Fibroblast of skin of scalp (primary cell): ENCODE measurements at places on chromosomes 5 and 9.

GRCh38 chr9:135898634-135899407 is 8.5 kb downstream of the CAMSAP1 start:
- peak; percentile 82 for DNase-seq

DNA sequence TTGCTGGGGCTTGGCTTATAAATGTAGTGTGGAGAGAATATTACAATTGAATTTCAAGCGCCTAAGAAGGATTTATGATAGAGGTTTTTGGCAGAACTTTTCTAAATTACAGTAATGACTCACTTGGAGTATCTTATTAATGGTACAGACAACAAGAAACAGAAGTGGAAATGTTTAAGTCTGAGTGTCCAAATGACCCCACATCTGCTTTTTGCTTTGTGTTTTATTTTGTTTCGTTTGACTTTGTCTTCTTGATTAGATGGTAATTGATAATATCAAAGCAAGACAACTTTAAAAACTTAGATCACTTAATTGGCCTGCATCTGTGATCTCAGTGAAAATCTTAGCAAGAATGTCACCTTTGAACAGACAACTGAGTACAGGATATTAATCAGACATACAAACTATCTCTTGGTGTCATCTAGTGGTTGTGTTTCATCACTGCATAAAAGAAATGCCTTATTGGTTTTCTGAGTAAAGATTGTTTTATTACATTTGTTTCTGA is 577.4 kb downstream of the ISL1 start:
- DNase-seq: no peak

GRCh38 chr9:95791286-95791685 is 84.2 kb upstream of the ERCC6L2 start:
- DNase-seq: no peak

- no peak for DNase-seq
These were observed 15.2 kb downstream of the VAV2 start for GRCh38 chr9:133976887-133977286.

DNA sequence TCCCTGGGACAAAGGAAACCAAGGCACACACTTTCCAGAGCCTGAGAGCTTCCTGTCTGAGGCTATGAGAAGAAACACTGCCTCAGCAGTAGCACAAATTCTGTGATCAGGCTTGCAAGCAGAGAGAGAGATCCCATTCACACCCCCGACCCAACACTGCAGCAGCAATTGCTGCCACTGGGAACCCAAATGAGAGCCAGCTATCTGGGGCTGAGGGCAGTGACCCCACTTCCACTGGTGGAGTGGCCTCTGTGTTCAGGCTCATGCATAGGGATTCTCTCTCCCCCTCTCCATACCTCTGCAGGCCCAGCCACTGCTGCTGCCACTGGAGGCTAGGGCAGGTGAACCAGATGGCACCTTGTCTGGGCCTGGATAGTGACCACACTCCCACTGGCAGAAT is 95.2 kb downstream of the TMEM232 start:
- no peak for DNase-seq

GRCh38 chr9:137195525-137196220 is 4.9 kb downstream of the TPRN start:
- DNase-seq: no peak

GRCh38 chr9:92986176-92987119 is 39.1 kb downstream of the FGD3 start:
- no peak for DNase-seq

- DNase-seq: no peak
These were observed 130.2 kb downstream of the TLE1 start for GRCh38 chr9:81559197-81559596.

DNA sequence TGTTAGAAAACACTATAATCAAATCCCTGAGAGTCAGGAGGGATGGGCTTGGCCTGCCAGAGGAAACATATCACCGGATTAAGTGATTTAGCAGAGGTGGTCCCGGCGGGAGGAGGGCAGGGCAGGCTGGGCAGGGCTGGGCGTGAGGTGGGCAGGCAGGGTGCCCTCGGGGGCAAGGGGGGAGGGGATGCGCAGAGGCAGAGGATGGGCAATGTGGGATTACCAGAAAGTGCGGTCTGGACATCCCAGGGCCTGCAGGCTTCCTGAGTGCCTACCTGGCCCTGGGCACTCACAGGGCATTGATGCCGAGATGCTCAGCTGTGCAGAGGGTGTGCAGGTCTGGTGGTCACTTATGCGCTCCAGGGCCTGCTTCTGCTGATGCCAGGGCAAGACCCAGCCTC is 115.2 kb downstream of the ADAMTS2 start:
- no peak for DNase-seq

DNA sequence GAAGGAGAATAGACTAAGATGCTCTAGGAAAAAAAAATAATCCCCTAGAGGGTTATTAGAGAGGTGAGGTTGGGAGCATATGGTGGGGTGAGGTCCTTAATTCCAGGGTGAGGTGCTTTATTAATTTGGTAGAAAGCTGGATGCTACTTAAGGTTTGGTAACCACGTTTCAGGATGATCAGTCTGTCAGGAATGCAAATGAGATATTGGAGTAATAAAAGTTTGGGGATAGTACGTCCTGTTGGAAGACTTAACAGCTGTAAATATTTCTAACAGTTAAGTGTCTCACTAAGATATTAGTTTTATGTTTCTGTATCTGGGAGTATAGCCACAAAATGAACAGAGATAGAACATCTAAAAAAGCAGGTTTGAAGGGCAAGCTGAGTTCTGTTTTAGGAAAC is 578.9 kb downstream of the CETN3 start:
- DNase-seq: peak; percentile 11

- no peak for DNase-seq
These were observed 3.3 kb downstream of the PPIC start for GRCh38 chr5:123033157-123033671.
